ENCODE measurements at places on chromosomes 2 and 18.

DNA sequence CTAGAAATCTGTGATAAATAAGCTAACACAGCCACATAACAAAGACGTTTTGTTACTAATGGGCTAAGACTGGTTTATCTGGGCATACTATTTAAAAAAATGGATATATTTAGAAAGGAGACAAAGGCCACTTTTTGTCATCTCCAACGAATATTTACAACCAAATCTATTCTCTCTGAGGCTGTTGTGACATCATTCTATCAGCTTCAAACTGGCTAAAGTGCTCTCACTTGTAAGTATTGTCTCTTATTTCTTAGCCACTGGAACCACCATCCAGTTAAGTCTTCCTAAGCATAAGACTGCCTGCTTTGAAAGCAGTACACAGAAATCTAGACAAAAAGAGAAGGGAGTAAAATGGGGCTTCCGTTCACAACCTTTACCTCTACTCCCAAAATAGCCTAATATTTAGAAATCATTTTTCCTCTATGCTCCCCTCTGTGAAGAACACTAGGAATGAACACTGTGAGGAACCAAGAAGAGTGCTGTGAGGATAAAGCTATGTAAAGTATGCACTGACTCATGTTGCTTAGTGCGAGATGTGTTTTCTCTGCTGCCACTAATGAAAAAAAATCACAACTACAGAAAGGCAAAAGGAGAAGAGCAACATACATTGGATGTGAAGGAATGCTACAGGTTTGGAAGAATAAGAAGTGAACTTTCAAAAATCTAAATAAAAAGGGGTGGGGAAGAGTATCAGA lies 264.1 kb downstream of the EXOC6B start:
- no peak for DNase-seq

DNA sequence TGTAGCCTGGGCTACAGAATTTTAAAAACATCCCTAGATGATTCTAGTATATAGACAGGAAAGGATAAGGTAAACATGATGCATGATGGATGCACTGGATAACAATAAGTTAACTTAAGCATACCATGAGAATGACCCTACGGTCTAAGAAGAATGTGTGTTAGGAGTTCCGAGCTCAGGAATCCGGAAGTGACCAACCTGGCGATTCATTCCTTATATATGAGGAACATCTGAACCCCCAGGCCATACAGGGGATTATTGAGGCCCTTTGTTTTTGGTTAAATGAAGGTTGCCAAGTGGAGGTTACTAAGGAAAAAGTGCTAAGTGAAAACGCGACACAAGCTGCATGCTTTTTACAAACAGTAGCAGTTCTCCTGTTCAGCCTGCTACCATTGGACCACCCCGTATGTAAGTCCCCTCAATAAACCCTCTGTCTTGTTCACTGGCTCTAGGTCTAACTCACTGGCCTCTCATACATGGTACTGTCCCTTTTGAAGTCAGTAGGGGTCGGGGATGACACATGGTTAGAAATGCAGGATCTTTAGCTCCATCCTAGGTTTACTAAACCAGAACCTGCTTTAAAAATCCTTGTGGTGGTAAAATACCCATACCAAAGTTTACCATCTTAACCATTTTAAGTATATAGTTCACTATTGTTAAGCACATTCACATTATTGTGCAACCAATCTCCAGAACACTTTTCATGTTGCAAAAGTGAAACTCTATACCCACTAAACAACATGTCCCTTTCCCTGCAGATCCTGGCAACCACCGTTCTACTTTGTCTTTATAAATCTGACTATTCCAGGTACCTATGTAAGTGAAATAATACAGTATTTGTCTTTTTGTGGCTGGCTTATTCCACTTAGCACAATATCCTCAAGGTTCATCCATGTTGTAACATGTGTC lies 111.0 kb upstream of the MAP4K3 start:
- DNase-seq: no peak

- no peak for DNase-seq
These were observed 140.0 kb downstream of the ZEB2 start for GRCh38 chr2:144379851-144380311.

DNA sequence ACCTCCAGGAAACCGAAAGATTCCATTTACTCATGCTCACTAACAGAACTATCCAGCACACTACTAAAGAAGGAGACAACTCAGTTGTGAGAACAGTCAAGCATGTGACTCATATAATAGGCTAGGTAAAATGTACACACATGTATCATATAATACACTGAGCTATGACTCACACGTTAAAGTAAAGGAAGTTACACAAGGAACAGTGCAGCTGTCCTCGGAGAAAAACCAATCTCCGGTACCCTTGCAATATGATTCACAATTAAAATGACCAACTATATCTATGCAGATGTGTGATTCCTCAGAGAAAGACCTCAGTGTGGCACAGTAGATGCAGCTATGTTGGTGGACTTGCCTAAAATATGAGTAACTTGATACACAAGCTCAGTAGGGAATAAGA lies 76.5 kb downstream of the STRN start:
- DNase-seq: no peak

DNA sequence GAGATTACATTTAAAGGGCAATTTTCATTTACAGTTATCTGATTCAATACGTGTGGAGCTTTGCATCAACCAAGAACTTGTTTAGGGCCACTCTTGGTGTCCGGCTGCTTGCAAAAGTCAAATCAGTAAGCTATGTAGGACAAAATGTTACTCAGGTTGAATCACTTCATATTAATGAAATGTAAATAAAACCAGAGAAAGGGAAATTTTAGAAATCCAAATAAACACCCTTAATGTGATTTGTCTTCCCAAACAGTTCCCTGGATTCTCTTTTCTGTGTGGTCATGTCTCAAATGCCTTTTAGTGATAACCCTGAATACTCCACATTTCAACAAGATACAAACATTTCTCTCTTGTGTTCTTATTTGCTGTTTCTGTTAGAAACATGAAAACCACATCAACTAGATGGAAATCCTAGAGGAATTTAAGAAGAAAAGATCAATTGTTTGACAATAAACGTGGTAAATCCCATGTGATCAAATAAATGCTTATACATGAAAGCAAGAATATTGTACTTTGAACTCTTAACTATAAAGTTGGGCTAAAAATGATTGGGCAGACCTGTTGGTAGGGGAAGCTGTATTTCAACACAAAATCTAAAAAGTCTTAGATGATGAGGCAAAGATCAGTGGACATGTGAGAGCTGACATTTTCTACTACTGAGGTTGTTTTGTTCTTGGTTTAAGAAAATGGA lies 101.3 kb downstream of the CDC42EP3 start:
- DNase-seq: no peak

DNA sequence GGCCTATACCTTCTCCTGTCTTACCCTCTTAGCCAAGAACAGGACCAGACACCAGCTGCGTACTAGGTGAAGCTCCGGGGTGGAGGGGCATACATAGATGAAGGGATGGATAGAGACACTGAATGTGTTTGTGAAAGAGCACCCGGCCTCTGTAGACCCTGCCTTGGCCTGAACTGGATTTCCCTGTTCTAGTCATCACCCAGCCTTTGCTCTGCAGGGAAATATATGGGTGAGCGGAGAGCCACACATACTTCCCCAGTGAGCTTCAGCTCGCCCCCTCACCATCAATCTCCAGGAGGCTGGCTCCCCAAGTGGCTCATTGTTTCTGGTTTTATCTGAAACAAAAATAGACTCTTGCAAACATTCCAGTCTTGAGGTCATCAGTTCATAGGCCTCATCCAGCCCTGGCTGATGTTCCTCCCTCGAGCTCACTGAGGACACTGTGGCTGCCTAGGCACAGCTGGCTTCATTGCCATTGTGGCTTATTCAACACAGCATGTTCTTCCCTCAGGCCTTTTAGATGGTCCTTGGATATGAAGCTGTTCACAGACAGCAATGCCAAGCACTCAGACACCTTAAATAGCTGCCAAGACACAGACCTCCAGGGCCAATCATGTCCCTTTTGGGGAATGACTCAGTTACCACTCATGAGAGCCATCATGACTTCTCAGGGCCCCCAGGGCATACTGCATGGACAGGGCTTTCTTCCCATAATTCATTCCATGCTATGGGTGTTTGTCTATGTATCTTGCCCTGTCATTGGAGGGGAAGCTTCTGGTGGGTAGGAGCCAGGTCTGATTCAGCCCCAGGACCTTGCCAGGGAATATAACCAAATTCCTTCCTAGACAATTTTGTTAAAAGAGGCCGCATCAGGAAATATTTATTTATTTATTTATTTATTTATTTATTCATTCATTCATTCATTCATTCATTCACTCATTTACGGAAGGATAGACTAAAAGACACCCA lies 82.4 kb downstream of the TTC32 start:
- DNase-seq: no peak

- no peak for DNase-seq
These were observed 273.6 kb downstream of the CCDC74A start for GRCh38 chr2:131801210-131801744.

DNA sequence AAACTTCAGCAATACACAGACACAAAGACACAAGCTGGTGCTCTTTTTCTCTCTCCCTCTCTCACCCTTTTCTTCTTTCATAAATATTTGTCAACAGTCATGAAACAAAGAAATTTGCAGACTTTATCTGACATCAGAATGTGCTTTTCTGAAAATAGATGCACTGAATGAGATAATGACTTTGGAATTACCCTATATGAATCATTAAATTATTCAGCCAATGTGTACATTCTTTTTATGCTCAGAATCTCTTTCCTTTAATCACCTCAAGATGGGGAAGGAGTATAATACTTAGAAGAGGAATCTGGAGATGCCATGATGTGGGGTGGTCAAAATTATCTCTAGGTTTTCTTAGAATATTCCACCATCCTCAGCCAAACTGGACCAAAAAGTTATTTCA lies 289.9 kb downstream of the LRRTM1 start:
- DNase-seq: no peak

DNA sequence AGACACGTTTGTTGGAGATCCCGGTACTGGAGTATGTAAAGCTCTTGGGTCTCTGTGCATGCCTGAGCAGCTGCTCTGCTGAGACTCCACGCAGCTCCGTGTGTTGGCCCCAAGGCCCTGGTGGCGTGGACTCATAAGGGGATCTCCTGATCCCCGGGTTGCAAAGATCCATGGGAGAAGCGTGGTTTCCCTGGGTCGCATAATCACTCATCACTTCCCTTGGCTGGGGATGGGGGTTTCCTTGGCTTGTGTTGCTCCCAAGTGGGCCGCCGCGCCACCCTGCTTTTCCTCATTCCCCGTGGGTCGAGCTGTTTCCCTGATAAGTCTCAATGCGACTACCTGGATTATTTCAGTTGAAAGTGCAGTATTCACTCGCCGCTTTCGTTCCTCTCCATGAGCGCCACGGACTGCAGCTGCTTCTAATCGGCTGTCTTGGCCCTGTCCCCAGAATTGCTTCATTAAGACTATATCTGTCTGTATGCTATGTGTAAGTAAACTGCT lies 76.0 kb downstream of the EPC2 start:
- DNase-seq: no peak

- DNase-seq: no peak
These were observed 164.6 kb downstream of the SEPTIN10 start for GRCh38 chr2:109448946-109449788.
